ENCODE measurements at places on chromosomes 3 and 15.

DNA sequence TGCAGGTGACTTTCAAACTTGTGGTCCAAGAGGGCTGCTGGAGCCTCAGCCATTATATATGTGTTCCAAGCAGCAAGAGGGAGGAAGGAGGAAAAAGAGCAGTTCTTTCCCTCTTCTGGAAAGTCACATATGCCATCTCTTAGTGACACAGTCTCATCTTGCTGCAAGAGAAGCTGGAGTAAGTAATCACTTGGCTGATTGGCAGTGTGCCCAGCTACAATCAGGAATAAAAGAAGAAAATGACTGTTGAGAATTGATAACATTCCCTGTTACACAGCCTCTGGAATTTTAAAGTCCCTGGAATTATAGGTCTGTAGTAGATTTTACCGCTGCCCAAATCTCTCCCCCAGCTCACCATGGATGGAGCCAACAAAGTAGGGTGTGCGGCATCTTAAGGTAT, 31.4 kb upstream of the LYZL4 start:
- H3K36me3 ChIP-seq = no peaks in the 10 kb centered on the region
- H3K27me3 ChIP-seq = peaks cover 14% of the 10 kb centered on the region
- no peak overlapping the region for H3K4me3 ChIP-seq

DNA sequence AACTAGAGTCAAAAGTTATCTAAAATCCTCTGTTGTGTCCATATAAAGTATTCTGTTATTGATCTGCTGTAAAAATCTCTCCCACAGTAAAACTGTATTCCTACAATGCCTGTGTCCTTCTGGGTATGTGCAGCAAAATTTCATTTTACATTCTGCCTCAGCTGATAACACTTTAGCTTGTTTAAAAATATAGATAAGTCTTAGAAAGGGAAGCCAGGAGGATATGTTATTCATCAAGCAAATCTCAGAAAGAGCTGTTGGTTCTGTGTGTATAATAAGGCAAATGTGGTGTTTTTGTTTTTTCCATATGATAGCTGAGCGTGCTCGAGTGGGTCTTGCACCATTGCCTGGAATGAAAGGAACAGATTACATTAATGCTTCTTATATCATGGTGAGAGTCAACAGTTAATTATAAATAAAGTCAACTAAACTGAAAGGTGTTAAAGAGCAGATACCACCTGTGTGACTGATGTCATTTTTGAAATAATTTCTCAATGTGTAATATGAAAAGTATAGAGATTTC, 96.6 kb downstream of the FEZF2 start:
- no peaks in the 10 kb centered on the region for H3K27me3 ChIP-seq
- H3K4me1 ChIP-seq = no peaks in the 10 kb centered on the region
- H3K4me3 ChIP-seq = no peak overlapping the region
- DNase-seq = no peak

DNA sequence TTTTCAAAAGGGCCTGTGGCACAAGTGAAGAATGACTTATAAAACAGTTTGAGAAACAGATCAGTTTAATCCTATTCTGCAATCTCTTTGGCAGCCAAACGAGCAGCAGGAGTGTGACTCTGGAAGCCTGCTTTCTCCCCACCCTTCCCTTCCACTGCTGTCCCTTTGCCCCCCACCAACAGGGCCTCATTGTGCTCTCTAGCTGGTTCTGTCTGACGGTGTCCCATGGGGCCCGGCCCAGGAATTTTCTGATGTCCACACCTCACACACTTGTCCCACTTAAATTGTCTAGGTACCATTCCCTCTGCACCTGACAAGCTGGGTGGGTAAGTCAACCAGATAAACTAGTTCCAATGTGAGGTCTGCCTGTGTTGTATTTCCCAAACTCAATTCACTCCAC, 16.4 kb downstream of the SLCO2A1 start:
- no peaks in the 10 kb centered on the region for H3K4me1 ChIP-seq
- H3K36me3 ChIP-seq = no peaks in the 10 kb centered on the region
- no peak overlapping the region for H3K27ac ChIP-seq
- peaks cover 22% of the 10 kb centered on the region for H3K27me3 ChIP-seq

DNA sequence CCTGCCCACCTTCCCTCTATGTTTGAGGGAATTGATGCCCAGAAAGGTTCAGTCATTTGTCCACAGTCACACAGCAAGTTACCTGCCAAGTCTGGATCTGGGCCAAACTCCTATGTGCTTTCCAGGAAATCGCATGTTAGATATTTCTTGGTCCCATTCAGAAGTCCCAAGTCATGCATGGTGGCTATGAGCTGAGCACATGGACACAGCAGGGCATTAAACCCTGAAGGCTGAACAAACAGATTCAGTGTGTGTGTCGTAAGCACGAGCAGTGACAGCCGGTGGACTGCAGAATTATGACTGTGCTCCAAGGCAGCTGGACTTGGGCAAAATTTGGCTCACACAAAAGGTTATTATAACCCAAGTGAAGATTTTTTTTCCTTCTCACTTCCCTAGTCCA, 11.4 kb upstream of the SLC6A6 start:
- H3K27me3 ChIP-seq = no peaks in the 10 kb centered on the region
- H3K36me3 ChIP-seq = no peaks in the 10 kb centered on the region
- no peak overlapping the region for H3K4me3 ChIP-seq
- DNase-seq = no peak

- peaks cover 3% of the 10 kb centered on the region for H3K27me3 ChIP-seq
- H3K4me1 ChIP-seq = peaks cover 19% of the 10 kb centered on the region
- DNase-seq = no peak
- no peaks in the 10 kb centered on the region for H3K36me3 ChIP-seq
- no peak overlapping the region for H3K27ac ChIP-seq
Observed at GRCh38 chr15:72958634-72959033, 93.6 kb upstream of the NEO1 start.

DNA sequence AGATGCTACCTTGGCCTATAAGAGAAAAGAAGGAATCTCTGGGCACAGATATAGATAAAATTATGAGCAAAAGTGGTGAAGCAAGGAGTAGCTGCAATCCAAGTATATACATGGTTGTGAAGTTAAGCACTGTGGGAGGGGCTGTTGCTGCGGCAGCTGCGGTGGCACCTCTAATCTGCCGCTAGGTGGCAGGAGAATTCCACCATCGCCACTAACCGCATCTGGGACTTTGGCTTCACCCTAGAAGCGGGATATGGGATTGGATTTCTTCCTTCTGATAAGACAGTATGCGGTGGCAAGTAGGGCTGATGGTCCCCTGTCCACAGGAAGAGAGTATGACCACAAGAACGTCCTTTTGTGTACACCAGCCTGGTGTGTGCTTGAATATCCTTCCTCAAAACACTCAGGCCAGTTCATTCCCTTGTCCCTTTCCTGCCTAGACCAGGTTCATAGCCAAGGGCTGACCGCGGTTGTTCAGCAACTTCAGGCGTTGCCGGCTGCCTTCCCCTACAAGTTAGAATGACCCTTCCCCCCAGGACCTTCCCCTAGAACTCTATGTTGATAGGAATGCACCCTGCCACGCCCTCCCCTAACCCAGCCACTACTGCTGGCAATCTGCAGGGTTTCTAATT, 5.1 kb downstream of the MAGEL2 start:
- no peaks in the 10 kb centered on the region for H3K36me3 ChIP-seq
- DNase-seq = no peak
- no peaks in the 10 kb centered on the region for H3K27me3 ChIP-seq
- H3K4me3 ChIP-seq = no peak overlapping the region
- H3K4me1 ChIP-seq = no peaks in the 10 kb centered on the region
- H3K27ac ChIP-seq = no peak overlapping the region

GRCh38 chr3:140053794-140054193, 118.8 kb downstream of the CLSTN2 start:
- no peak overlapping the region for H3K4me3 ChIP-seq
- no peak for DNase-seq
- no peak overlapping the region for H3K27ac ChIP-seq

DNA sequence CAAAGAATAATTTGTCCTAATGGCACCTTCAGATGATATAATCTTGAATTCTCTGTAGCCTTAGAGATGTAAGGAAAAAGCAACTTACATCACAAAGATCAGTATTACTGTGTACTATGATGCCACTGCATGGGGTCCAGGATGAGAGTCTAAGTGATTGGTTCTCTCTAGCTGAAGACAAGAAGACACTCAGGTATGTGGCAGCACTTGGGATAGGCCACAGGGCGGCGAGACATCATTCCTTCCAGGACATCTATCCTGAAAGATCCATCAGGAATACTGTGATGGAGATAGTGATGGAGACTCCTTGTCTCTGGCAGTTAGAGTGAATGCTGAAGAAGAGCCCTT, 2.5 kb downstream of the CD200 start:
- H3K27ac ChIP-seq = no peak overlapping the region
- H3K27me3 ChIP-seq = no peaks in the 10 kb centered on the region
- H3K4me1 ChIP-seq = peaks cover 11% of the 10 kb centered on the region
- no peak for DNase-seq
- H3K36me3 ChIP-seq = no peaks in the 10 kb centered on the region

DNA sequence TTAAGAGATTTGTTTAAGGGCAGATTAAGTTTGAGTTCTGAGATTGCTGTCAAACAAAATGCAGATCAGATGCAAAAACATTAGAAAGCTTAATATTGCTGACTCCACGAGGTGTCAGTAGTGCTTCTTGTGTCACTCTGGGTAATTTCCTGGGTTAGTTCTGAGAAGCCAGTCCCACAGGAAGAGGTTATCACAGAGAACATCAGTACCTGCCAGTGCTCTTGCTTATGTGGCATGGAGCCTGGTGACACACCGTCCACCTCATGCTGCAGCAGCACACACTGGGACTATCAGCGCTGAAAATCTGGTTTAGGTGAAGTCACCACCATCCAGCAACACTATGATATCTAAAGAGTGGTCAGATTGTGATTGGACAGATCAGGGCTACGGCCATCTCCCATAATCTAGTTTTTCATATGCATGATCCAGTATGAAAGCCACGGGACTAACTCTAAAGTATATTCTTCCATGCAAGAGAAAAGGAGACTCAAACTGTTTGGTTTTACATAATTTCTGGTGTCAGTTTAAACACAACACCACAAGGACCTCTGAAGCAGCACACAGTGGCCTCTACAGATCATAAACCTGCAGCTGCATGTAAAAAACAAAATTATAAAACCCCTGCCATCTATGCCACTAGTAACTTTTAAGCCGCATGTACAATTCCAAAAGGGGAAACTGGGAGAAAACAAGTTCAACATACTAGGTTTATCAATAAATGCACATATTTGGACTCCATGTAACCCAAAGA, 36.1 kb upstream of the MYO5C start:
- H3K4me3 ChIP-seq = no peak overlapping the region
- no peaks in the 10 kb centered on the region for H3K27me3 ChIP-seq
- peak; percentile 42 for DNase-seq
- H3K36me3 ChIP-seq = no peaks in the 10 kb centered on the region
- peaks cover 7% of the 10 kb centered on the region for H3K4me1 ChIP-seq
- H3K27ac ChIP-seq = peak overlapping the region; percentile 26

DNA sequence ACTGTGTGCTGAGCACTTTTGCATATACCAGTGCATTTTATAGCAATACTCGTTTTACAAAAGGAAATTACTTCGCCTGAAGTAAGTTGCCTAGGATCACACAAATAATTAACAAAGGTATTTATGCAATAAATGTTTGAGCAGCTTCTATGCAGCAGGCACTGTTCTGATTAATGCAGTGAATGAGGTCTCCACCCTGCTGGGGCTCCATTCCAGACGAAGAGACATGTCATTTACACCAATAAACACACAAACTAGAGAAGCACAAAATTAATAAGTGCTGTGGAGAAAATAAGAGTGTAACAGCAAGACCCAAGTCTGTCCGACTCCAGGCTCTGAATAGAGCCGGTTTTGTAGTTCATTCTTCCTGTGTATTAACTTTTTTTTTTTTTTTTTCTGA, 17.5 kb downstream of the NOX5 start:
- no peaks in the 10 kb centered on the region for H3K27me3 ChIP-seq
- H3K4me3 ChIP-seq = peak overlapping the region; percentile 41
- H3K36me3 ChIP-seq = no peaks in the 10 kb centered on the region

DNA sequence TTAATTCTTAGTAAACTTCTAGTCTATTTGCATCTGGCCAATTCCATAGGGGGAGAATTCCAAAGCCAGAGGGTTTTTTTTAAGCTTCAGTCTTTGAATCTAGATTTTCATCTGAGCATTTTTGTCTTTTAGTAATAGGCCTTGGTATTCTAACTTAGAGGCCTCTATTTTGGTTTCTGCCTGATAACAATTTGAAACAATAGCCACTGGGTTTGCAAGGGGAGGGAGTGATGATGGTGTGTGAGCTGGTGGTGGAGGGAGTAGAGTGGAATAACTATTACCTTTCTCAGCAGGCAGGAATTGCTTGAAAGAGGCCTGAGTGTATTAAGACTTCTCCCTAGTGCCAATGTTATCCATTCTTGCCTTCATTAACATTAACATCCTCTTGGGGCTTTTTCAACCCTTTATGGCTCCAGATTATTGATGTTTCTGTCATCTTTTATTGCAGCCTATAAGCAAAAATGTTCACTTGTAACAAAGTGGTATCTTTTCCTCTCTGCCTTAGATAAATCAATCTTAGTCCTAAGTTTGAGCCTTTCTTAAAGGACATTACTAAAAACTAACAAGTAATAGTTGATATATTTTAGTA, 26.5 kb upstream of the TCF12 start:
- no peak for DNase-seq
- H3K27me3 ChIP-seq = no peaks in the 10 kb centered on the region
- no peaks in the 10 kb centered on the region for H3K36me3 ChIP-seq
- peaks cover 7% of the 10 kb centered on the region for H3K4me1 ChIP-seq
- H3K4me3 ChIP-seq = no peak overlapping the region

GRCh38 chr3:189695400-189695799, 64.2 kb downstream of the TP63 start:
- DNase-seq = no peak
- H3K36me3 ChIP-seq = no peaks in the 10 kb centered on the region
- no peak overlapping the region for H3K4me3 ChIP-seq
- H3K27ac ChIP-seq = no peak overlapping the region

GRCh38 chr15:24819680-24820079, 135.1 kb upstream of the SNRPN start:
- H3K27ac ChIP-seq = no peak overlapping the region
- H3K4me3 ChIP-seq = no peak overlapping the region
- no peaks in the 10 kb centered on the region for H3K27me3 ChIP-seq
- DNase-seq = no peak
- no peaks in the 10 kb centered on the region for H3K36me3 ChIP-seq
- H3K4me1 ChIP-seq = no peaks in the 10 kb centered on the region

- no peaks in the 10 kb centered on the region for H3K4me1 ChIP-seq
- H3K27me3 ChIP-seq = no peaks in the 10 kb centered on the region
- no peak overlapping the region for H3K27ac ChIP-seq
- H3K36me3 ChIP-seq = no peaks in the 10 kb centered on the region
- no peak overlapping the region for H3K4me3 ChIP-seq
- DNase-seq = no peak
Observed at GRCh38 chr3:54671511-54671910, 256.3 kb downstream of the LRTM1 start.

Data from T-cell (primary cell).